ENCODE measurements at places on chromosomes 16 and 17.
A peak's percentile ranks its signal among the peaks of the same experiment; 100 is the strongest.

- DNase-seq, result no peak
Observed at GRCh38 chr16:13056607-13057006, 155.2 kb downstream of the SHISA9 start.

DNA sequence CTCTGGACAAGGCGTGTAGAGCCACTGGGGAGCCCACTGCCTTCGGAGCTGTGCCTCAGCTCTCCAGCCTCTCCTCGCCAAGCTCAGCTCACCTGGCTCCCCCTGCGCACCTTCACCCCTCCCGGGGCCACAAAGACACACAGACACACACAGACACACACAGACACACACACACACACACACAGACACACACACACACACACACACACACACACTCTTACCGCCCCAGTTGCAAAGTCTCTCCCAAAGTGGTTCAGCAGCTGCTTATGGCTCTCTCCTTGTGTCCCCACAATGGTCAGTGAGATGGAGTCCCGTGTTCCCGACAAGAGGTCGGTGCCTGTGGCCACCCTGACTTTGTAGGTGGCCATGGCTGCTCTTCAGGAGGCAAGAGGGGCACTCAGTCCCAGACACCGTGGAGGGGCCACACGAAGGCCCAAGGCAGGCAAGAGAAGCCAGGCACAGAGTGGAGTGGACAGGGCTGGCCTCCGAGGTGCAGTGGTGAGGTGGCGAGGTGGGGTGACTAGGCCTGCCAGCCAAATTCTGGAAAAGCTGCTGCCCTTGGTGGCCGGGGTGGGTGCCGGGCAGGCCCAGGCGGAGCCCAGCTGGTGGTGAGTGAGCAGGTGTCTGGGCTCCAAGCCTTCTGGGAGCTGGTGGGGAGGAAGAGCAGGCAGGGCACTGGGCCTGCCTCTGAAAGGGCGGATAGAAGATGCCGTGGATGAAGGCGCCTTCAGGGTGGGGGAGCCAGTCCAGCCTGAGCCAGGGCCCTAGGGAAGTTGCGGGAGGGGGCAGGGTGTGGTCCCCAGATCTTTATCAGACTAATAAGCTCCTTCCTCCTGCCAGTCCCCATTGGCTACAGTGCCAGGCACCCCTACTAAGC is at the start of gene ALOX12B:
Gene ALOX12B (minus strand): TSS at position 642 of the 877 bp plus-strand sequence. CDS start 274 bp downstream, at position 368.
- DNase-seq, result no peak

DNA sequence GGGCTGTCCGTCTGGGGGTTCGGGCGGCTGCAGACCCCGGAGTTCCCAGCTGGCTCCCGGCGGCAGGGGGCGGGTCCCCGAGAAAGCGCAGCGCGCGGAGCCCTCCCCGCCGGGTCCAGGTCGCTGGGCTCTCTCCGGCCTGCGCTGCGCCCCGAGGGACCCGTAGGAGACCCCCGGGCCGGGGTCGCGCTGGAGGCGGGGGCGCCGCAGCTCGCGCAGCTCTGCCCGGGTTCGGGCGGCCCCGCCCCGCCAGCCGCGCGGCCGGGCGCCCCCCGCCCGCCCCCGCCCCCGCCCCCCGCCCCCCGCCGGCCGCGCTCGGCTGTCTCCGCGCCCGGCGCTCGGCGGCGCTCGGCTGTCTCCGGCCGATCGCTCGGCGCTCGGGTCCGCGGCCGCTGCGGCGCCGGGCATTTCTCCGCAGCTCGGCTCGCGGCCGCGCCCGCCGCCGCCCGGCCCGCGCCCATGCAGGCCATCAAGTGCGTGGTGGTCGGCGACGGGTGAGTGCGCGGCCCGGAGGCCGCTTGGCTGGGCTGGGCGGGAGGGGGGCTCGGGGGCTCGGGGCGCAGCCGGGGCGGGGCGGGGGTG is at the start of gene RAC3:
Gene RAC3 (plus strand): TSS at position 376 of the 582 bp plus-strand sequence. CDS start 84 bp downstream, at position 460.
- peak; percentile 5 for DNase-seq

GRCh38 chr17:37090941-37091340 is 142.2 kb downstream of the AATF start:
- DNase-seq, result no peak

DNA sequence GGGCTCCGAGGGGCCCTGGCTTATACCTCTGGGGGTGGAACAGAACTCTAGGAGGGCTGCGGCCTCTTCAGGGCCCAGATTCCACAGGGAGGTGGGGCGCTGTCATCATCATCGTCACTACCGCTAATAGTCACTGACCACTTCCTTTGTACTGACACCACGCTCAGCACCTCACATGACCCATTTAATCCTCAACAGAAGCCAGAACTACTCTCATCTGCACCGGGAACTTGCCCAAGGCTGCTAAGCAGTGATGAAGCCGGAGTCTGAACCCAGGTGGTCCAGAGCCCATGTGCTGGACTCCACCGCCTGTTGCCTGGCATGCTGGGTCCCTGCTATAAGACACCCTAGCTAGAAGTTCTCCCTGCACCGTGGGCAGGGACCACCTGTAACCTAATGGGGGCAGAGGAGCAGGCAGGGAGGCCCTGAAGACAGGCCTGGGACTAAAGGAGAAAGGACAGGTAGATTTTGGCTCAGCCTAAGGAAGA is 12.0 kb downstream of the UNC13D start:
- no peak for DNase-seq

DNA sequence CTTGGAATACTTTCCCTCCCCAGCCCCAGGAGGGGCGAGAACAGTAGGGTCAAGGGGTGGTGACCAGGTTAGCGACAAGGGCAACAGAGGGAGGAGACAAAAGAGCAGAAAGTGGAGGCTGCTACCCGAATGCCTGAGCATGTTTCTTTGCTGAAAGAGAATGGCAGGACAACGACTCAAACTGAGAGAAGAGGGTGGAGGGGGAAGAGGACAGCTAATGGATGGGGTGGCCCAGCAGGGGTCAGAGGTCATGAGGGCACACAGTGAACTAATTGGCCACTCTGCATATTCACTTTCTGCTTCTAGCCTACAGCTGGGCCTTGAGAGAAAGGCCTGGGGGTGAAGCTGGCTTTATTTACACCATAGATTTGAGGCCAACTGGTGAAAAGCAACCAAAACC is 19.1 kb upstream of the DDX52 start:
- DNase-seq, result no peak

DNA sequence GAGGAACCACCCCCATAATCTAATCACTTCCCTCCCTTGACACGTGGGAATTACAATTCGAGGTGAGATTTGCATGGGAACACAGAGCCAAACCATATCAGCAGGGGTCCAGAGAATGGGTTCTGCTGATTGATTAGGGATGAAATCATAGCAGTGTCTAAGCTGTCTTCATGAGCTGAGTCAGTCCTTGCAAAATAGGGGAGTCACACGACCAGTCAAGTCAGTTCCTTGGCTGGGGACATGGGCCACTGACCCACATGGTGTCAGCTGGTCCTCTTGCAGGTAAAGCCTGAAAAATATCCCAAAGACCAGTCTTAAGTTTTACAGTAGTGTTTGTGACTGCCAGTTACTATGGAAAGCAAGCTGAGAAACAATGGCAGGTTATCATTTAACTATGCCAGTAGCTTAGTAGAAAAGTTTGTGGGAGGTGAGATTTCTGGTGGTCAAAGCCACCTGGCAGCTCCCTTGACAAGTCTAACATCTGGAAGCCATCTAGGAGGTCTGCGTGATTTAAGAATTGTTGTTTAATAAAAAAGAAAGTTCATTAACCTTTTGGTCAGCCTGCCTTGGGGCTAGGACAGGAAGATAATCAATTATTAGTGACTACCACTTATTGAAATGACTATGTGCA is 15.7 kb upstream of the ATF7IP2 start:
- no peak for DNase-seq

GRCh38 chr17:82720204-82720603 is 3.7 kb downstream of the FN3KRP start:
- DNase-seq, result no peak

GRCh38 chr16:86918637-86919036 is 340.3 kb downstream of the FOXL1 start:
- DNase-seq, result no peak

All from NCI-H748 treated with DMSO at 0.1 percent for 48 hours (cell line).